Neural crest cell (in vitro differentiated cells): ENCODE measurements at places on chromosomes 4 and X.

GRCh38 chr4:13176741-13177142 lies 307.4 kb downstream of the RAB28 start:
- DNase-seq: no peak

DNA sequence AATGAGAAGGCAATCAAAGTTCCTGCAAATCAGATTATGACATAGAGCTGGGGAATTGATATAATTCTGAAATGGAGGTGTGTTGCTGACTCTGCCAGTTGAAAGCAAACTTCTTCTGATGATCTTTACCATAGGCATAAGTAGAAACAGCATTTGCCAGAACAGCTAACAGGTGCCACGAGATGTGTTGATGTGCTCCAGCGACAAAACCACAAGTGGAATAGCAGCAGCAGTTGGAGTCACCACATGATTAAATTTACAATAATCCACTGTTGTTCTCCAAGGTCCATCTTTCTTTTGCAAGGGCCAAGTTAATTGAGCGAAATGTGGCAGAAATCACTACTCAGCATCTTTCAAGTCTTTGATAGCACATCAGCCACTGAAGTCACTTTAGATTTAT lies 3.7 kb upstream of the OSTC start:
- no peak for DNase-seq

- no peak for DNase-seq
These were observed 361.9 kb downstream of the PCDH19 start for GRCh38 chrX:100048156-100048555.

DNA sequence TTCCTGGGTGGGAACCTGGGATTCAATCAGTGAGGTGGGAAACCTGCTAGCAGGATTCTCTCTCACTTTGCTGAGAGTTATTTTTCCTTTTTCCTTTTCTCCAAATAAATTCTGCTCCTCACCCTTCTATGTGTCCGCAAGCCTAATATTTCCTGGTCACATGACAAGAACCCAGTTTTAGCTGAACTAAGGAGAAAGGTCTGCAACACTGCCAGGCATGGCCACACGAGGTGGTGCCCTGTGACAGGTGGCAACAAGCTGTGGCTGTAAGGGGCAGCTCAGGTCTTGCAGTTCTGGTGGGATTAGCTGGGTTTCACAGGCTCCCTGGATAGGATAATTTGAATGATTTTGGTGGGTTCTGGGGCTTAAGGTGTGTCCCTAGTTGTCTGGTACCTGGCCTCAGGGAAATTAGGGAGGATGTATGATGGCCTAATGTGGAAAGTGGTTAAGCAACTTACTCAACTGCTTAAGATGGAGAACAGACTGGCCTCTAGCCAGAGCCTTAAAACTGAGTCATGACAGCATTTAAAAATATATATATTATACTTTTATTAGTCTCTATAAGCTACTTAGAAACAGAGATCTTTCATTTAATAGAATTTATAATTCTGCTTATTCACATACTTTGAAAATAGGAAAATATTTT lies 215.0 kb downstream of the IL15 start:
- no peak for DNase-seq

- DNase-seq: no peak
These were observed 65.2 kb downstream of the SERPINA7 start for GRCh38 chrX:105973387-105973739.

DNA sequence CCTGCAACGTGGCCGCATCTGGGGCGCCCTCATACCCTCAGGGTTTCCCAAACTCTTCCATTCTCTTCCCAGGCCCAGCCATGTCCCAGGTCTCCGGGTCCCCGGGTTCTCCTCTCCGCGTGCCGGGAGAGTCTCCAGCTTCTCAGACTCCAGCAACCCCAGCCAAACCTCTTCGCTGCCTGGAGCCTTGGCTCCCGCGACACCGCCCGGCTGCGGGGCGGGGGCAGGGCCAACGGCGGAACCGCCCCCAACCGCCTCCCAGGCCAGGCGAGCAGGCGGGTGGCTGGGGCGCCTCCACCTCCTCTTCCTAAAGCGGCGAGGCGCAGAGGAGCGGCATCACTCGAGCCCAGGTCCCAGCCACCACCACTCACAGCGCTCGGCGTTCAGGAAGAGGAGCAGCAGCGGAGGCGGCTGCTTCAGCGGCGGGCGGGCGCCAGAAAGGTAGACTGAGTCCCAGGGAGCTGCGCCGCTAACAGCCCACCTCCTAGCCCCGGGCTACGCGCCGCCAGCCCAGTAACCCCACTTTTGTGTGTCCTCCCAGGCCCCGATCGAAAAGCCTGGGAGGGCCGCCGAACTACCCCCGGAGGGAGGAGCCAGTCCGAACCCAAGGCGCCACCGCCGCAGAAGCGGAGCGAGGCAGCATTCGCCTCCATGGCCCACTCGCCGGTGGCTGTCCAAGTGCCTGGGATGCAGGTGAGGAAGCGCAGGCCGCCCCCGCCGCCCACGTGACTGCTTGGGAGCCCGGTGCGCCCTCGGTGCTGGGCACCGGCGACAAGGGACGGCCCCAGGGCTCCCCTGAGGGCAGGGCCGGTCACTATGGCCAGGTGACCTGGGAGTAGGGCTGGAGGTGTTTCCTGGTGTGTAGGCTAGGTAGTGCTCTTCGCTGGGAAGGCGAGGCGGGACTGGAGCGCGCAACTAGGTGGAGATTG lies at the start of gene STK26:
STK26 (plus strand) TSS at position 336 of the 929 bp plus-strand sequence; CDS start at position 652, 316 bp downstream.
- peak; percentile 72 for DNase-seq

- no peak for DNase-seq
These were observed 78.2 kb downstream of the GLRA2 start for GRCh38 chrX:14607446-14607985.

GRCh38 chr4:139745111-139745639 lies 79.6 kb downstream of the MGST2 start:
- no peak for DNase-seq

GRCh38 chr4:151671541-151672059 lies 89.2 kb downstream of the GATB start:
- no peak for DNase-seq

DNA sequence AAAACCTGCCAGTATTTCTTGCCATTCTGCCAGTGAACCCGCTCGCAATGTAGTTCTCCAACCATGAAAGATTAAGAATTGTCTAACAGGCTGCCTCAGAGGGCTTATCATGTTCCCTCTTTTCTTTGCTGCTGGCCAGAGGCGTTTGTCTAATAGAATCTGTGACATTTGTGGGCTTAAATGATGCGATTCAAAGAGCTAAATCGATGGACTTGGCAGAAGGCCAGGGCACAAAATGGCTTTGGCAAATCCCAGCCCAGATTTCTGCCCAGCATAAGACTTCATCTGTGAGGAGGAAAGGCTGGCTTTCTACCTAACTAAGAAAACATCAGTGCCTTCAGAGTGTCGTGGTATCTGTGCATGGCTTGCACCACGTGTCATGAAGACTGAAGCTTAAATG lies 79.9 kb downstream of the TRPC5OS start:
- no peak for DNase-seq

GRCh38 chr4:76374798-76375197 lies 46.1 kb downstream of the CCDC158 start:
- no peak for DNase-seq

GRCh38 chr4:57137261-57137660 lies 27.1 kb upstream of the IGFBP7 start:
- DNase-seq: no peak

DNA sequence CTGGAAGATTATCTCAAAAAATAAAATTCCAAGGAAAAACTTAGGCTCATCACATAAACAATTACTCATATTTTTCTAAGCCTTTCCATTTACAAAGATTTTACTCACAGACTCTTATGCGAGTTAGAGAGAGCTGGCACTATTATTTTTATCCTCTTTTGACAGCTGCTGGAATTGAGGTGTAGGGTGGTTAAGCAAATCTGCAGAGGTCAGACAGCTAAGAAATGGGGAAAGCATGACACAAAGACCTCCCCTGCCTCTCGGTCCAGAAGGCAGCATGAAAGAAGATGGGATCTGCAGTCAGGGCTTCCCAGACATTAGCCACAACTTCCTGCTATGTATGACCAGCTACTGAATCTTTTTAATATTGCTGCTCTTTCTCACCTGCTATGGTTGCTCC lies 89.9 kb upstream of the CPEB2 start:
- no peak for DNase-seq

DNA sequence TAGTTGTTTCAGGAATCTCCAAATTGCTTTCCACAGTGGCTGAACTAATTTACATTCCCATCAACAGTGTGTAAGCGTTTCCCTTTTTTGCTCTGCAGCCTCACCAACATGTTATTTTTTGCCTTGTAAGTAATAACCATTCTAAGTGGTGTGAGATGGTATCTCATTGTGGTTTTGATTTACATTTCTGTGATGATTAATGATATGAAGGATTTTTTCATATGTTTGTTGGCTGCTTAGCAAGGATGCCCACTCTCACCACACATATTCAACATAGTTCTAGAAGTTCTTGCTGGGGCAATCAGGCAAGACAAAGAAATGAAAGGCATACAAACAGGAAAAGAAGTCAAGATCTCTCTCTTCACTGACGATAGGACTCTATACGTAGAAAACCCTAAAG lies 472.4 kb downstream of the ZNF674 start:
- DNase-seq: no peak

DNA sequence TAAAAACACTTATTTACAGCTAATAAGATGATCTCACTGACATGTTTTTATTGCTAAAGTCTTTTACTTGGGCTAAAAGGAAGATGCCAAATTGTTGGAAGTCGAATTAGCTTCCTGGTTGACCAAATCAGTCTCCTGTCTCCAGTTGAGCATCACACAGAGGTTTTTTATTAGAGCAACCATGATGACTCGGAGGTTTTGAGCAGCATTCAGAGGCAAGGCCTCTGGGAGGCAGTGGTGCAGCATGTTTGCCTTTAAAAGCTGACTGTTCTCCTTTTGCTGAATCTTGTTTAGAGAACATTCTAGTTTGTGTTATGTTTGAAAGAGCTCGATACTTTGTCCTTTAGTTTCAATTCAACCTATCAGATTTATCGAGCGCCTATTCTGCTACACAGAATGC lies 2.1 kb downstream of the UCHL1 start:
- DNase-seq: no peak

DNA sequence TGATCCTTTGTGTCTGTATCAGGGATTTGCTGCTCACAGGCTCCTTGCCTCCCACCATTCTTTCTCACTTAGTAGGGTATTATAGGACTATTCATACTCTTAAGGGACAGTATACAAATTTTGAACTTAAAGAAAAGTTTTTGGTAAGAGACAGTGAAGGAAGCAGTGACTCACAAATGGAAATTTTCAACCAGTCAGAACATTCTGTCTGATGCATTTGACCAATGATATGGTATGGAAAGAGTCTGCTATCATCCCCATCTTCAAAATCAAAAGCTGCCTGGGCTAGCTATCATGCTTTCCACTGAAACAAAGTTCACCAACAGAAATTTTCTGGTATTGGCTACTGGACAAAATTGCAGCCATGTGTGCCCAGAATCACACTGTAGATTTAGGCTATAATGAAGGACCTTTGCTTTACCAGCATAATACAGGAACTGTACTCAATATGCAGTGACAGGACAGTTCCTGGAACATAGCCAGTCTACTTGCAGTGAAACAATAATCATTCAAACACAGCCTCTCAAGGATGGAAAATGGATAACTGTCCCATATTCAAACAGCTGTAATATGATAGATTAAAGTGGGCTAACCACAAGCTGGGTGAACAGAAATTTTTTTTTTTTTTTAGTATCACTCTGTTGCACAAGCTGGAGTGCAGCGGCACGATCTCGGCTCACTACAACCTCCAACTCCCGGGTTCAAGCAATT lies 109.0 kb upstream of the ACSL4 start:
- DNase-seq: no peak

- DNase-seq: no peak
These were observed 1.9 kb upstream of the WAS start for GRCh38 chrX:48681539-48682183.

DNA sequence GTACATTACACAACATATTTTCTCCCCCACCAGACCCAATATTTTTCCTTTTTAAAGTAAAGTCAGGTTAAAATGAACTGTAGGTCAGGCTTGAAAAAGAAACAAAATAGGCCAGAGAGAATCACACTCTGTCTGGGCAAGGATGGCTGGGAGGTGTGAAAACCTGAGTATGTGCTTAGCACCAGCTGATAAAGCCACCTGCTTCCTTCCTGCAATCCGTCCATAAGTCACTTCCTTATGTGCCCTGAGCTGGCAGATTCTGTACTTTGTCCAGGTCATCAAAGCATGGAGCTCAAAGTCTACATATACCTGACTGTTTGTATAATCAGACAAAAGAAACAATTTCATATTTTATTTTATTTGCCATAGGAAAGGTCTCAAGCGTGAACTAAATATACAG lies 37.7 kb downstream of the ANTXR2 start:
- no peak for DNase-seq

DNA sequence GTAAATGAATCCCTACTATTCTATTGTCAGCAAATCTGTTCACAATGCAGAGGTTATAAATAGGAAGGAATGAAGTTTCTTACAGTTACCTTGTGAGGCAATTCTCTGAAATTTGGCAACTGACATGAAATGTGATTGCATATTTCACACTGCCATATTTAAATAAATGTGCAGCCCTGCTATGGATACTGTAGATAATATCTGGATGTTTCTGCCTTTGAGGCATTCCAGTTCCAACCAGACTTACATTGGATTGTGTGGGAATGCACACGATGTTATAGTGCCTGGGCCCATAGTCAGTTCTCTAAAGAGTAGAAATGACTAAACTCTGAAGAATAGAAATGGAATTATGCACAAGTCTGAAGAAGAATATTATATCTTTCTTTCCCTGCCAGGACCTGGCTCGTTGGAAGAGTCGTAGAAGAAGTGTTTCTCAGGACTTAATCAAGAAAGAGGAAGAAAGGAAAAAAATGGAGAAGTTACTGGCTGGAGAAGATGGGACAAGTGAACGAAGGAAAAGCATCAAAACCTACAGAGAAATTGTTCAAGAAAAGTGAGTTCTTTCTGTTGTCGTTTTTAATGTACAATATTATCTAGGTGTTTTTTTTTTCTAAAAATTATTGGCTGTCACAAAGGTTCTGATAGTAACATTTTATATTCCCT lies 102.7 kb downstream of the PHOX2B start:
- DNase-seq: no peak

DNA sequence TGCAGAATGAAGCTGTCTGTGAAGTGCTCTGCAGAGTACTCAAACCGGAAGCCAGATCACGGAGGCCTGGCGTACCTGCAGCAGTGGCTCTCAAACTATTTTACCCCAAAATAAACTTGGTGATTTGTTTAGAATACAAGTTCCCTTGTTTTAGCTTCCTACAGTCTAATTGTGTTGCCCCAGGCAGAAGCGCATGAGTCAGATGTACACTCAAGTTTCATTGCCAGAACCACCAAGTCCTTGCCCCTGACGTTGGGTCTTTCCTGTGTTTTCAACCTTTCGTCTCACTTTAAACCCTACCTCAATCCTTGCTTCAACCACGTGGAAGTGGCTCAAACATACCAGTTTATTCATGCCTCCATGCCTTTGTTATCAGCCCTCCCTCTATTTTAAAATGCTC lies 66.2 kb upstream of the SLC7A11 start:
- no peak for DNase-seq
